ENCODE measurements at places on chromosomes 7 and 10. TPM values are rescaled to one million over a fixed set of nuclear protein-coding genes. Genes with fewer than 3 reads are reported as not detected.

The SHH gene
- not detected for total RNA-seq

The CCDC3 gene
- total RNA-seq, result 1.4 TPM

The HYAL4 gene
- not detected for total RNA-seq

The PRXL2A gene
- total RNA-seq, result 343 TPM

The AKR1B15 gene
- total RNA-seq, result not detected

The CDC14C gene
- not detected for total RNA-seq

The FAM25G gene
- total RNA-seq, result not detected

The PDAP1 gene
- total RNA-seq, result 52.9 TPM

The OR2A1 gene
- not detected for total RNA-seq

The KLLN gene
- total RNA-seq, result 0.47 TPM

The ATRNL1 gene
- total RNA-seq, result 0.17 TPM

The NXPH1 gene
- not detected for total RNA-seq

The CD36 gene
- 171 TPM for total RNA-seq

The OPALIN gene
- not detected for total RNA-seq

The TAS2R5 gene
- total RNA-seq, result 0.47 TPM

The CLDN4 gene
- 1.2 TPM for total RNA-seq

The SRGN gene
- total RNA-seq, result 622 TPM

The RNF32 gene
- total RNA-seq, result 0.23 TPM

All from dermis blood vessel endothelial cell (primary cell).